Activated CD8-positive, alpha-beta memory T cell treated with anti-CD3 and anti-CD28 coated beads, Interleukin-2, amount 50 U/mL, for 4 hours (primary cell): ENCODE measurements at places on chromosomes 13 and 19.

GRCh38 chr13:110338441-110339101 is 31.5 kb downstream of the COL4A2 start:
- DNase-seq: no peak

DNA sequence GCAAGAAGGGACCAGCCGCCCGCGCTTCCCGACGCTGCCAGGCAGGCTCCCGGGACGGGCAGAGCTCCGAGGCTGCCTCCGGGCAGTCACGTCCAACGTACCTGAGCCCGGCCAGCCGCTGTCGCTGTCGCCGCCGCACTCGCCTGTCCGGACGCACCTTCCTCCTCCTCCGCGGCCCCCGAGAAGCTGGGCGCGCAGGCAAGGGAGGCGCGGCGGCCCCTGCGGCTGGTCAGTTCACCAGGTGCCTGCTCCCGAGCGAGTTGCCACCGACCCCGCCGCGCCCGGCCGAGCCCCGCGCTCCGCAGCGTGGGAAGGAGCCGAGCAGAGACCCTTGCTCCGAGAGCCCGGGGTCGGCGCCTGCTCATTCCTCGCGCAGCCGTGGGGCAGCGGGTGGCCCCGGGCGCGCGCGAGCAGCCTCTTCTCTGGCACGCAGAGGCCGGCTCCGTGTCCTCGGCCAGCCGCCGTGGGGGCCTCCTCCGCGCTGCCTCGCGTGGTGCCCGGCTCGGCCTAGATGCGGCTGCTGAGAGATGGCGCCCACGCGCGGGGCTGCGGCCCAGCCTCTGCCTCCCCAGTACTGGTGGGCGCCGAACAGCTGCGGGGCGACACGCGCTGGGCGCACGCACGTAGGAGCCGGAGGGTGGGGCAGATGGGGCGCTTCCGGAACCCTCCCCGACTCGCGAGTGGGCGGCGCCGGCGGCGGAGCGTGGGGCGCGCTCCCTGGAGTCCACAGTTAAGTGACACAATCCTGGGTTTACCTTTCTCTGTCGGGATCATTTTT is 419.4 kb downstream of the UQCRFS1 start:
- DNase-seq: no peak

DNA sequence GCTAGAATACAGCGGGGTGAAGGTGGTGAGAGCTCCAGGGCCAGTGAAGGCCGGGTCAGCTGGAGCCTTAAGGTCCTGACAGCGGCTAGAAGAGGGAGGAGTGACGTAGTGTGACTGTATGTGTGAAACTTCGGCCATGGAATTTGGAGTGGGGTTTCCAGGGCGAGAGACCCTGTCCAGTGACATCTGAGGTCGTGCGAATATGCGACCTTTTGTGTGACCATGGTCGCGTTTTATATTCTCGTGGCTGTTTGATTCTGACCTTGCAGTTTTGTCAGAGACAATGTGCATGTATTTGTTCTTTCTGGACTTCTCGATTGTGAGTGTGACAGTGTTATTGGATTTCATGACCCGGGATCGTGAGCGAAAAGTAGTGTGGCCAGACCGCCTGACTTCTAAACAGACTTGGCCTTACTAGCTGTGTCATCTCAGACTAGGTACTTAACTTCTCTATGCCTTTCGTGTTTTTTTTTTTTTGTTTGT is 405 bp upstream of the ZNF569 start:
- no peak for DNase-seq

- DNase-seq: no peak
Measured at GRCh38 chr13:30235216-30235615, 72.1 kb downstream of the KATNAL1 start.

GRCh38 chr13:78604782-78605611 is 1.6 kb upstream of the POU4F1 start:
- DNase-seq: no peak

- DNase-seq: no peak
Measured at GRCh38 chr13:101747039-101747438, 294.6 kb downstream of the ITGBL1 start.

GRCh38 chr19:8269724-8270123 is 38.4 kb downstream of the CD320 start:
- DNase-seq: no peak

GRCh38 chr13:61795580-61795979 is 379.9 kb upstream of the PCDH20 start:
- no peak for DNase-seq

DNA sequence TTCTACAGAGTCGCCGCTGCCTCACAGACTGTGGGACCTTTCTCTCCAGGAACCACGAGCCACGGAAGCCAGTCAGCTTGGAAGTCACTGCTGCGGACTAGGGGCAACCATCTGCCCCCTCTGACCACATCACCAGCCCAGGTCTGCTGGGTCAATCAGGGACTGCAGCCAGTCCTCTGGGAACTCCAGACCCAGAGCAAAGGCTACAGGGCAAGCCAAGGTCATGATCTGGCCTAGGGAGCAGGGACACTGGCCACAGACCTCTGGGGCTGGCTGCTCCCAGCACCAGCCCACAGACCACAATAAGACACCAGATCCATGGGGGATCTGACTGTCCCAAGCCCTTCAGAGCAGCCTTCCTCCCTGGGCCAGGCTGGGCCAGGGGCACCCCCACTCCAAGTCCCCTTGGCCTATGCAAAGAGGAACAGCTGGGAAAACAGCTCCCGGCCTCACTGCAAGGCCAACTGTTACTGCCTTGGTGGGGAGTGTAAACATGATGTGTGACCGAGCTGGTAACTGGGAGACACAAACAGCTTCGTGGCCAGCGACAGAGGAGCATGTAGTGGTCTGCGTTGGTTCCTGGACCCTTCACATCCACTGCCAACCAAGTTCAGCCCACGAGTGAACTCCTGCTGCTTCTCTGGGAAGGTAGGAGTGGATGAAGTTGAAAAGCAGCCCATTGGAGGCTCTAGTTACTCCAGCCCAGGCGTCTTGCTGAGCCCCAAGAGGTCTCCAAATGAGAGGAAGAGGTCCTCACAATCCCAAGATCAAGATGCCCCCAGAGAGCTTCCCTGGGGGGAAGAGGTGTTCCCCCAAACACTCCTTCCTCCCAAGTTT is 1.5 kb downstream of the AKT2 start:
- no peak for DNase-seq

- DNase-seq: no peak
Measured at GRCh38 chr13:87837946-87838345, 166.8 kb downstream of the SLITRK5 start.

GRCh38 chr19:50939596-50939995 is 13.2 kb downstream of the KLK5 start:
- no peak for DNase-seq

DNA sequence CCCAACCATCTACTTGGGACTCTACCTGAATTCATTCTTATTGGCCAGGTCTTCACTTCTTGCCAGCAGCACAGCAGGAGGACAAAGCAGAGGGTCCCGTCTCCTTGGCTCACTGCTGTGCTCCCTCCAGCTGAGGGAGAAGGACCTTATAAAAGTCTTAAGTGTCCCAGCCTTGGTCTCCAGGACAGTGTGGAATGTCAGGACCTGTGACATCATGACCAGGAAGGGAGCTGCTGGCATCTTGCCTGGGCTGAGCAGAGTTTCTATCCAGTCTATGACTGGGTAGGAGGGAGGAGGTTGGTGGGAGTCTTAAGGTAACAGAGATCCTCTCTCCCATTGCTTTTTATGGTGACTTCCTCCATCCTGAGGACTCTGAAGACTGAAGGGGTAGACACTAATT is 56.6 kb upstream of the ANKRD10 start:
- DNase-seq: no peak

DNA sequence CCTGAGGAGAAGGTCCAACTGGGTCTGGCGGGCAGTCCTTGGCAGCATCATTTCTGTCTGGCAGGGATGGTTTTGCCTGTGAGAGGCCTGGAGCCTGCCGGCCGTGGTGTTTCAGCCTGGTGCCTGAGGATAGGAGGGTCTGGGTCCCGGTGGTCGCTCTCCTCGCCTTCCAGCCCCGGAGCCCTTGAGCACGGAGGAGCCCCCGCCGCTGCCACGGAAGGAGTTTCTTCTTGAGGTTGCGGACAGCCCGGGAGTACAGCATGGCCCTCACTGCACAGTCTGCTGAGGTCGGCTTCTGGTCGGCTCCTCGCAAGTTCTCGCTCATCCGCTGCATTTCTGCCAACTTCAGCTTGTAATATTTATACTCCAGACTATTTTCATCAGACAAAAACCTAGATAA is 23.4 kb downstream of the SUGP2 start:
- no peak for DNase-seq

DNA sequence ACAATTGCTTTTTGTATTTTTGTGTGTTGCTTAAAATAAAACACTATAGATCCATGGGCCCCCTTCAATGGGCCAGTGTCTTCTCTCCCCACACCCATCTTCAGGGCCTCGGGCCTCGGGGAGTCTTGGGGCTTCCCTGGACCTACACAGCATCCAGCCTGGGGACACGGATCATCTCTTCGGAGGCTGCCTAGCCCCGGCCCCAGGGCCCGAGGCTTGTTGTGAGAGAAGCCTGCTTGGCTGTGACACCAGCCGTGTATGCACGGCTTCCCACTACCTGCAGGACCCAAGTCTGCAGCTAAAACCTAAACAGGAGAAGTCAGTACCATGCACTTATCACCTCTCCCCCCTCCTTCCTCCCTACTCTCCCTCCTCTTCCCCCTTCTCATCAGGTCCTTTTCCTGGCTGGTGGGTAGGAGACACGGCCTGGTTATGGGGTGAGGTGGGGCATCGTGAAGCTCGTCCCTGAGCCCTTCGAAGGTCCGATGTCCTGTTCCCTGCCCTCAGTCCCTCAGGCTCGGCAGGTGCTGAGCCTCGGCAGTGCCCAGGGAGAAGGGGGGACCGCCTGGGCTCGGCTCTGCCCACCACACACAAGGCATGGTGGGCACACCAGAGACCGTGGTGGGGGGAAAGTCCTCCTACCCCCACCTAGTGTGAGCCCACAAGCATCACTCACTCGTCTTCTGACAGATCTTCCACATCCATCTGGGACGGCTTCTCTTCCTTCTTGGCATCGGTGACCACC is 9.5 kb downstream of the C13orf46 start:
- DNase-seq: no peak

DNA sequence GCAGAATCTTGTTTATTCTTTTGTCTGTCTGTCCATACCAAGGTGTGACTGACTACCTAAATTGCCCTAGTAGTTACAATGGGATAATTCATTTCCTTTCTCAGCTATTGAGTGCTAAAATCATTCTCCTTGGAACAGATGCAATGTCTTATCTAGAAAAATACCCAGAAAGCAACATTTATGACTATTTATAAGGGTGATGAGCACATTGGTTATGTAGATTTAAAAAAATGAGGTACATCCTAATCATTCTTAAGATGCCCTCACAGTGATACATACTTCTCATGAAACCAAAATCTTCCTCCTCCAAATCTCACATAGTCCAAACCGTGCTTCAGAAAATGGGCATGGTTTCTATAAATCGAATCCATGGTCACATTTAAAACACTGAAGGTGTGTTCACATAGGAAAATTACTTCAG is 11.6 kb upstream of the UBE2L5 start:
- DNase-seq: no peak

DNA sequence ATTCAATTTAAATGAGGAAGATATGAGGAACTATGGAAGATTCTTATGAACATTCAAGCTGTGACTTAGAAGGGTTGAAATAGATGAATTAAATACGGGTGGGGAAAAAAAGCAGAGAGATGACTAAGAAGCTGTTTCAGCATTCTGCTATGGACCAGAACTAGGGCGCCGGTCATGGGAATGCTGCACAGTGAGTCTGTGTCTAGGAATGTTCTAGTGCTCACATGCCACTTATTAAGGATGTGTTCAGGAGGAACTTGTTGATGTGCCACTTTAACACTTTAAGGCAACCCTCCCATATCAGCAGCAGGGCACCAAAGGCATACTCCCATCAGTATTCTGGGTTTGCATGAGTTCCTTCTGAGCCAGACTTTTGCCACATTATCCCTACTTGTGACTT is 152.1 kb downstream of the POSTN start:
- DNase-seq: no peak

GRCh38 chr19:50449236-50449899 is 16.7 kb downstream of the MYBPC2 start:
- DNase-seq: no peak

GRCh38 chr13:30607908-30608307 is 9.8 kb upstream of the USPL1 start:
- peak; percentile 47 for DNase-seq

- DNase-seq: no peak
Measured at GRCh38 chr19:18422530-18423191, 3.5 kb downstream of the SSBP4 start.

DNA sequence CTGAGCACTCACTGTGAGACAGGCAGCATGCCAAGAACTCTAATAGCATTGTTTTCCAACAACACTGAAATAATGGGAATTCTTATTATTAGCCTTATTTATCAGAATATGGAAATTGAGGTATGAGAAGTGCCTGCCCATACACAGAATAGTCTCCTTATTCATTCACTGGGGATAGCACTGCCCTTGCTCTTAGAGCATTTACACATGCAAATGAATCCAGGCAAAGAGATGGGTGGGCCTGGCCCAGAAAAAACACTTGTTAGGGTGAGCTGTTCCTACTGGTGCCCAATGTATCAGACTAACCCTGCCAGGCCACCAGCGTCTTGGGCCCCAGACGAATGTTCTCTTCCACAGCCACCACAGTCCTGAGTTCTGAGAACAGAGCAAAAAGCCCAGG is 112.9 kb downstream of the TUBA3C start:
- DNase-seq: no peak
